ENCODE measurements at places on chromosomes 4 and X.

DNA sequence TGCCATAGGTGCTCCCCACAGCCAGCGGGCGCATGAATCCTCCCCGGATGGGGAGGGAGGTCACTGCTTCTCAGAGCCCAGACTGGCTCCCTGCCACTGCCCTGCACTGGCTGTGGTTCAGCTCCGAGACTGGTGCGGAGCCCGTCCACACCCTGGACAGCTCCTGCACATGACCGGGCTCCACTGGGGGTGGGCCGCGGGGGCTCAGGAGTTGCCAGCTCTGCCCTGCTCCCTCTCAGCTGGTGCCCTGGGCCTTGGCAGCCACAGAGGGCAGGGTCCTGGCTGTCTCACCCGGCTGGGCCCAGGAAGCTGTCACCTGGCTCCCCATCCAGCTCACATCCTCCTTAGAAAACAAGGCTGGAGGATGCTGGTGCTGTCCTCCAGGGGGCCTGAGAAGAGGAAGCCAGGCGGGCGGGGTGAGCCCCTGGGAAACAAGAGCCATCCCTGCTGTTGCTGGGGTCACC is 64.9 kb upstream of the ADRA2C start:
- DNase-seq, result no peak

GRCh38 chr4:98909646-98910401 is 19.1 kb downstream of the EIF4E start:
- no peak for DNase-seq

- DNase-seq, result no peak
Measured at GRCh38 chr4:91325495-91325894, 978.3 kb upstream of the GRID2 start.

DNA sequence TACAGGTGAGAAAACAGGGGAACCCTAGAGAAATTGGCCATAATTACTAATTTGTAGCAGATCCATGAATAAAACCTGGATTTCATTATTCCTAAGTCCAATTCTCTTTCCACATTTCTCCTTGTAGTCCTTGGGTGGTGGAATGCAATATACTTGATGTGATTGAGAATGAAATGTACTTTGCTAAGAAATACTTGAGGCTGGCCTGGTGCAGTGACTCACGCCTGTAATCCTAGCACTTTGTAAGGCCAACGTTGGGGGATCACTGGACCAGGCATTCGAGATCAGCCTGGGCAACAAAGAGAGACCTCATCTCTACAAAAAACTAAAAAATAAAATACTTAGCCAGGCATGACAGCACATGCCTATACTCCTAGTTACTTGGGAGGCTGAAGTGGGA is 15.9 kb downstream of the TMEM184C start:
- DNase-seq, result no peak

DNA sequence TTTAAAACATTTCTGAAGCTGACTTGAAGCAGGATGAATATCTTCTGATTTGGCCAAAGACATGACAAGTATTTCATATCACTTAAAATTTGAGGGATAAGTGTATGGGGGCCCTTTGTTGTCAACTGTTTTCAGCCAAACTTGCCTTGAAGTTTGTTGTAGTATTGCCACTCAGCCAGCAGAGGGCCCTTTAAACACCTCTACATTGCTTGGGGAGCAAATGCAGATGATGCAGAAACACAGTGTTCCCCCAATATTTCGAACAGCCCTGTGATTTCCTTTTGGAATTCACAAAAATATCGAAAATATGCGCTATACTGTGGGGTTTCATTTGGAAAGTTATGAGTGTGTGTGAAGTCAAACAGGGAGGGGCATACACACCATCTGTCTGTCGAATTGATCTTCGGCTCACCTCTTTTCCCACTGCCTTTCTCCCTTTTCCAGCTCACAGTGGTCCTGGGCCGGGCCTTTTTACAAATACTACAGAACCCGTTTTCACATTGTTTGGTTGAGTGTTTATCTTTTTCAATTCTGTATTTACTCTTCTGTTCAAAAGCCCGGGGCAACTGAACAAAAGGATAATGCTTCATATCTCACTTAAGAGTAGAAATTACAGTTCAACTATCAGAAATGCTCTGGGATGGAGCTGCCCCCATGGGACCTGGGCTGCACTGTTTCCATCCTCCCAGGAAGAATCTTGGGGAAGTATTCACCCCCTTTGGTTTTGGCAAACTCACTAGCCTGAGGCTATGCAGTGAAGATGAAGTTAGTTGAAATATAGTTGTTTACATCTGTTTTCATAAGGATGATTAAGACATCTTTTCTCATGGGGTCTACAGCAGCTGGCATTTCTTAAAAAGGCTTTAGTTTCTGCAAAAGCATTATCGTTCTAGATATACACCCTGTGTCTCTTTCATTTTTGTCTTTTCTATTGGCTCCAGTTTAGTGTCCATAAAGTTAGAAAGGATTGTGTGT is 137.6 kb downstream of the EGF start:
- no peak for DNase-seq

DNA sequence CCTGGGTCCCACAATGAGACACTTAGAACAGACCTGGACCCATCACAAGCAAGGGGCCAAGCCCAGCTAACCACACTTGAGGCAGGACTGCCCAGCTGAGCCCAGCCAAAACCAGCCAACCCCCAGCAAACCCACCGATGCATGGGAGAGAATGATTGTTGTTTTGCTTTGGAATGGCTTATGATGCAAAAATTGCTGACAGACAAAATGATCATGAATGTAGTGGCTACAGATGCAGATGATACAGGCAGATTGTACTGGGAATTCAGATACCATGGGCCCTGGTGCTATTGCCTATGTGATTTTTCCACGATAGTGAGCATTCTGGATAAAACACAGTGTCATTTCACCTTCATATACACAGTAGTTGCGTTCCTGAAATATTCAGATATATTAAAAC is 9.0 kb upstream of the ZCCHC4 start:
- no peak for DNase-seq

GRCh38 chrX:38095971-38096529 is 89.7 kb downstream of the SYTL5 start:
- no peak for DNase-seq

DNA sequence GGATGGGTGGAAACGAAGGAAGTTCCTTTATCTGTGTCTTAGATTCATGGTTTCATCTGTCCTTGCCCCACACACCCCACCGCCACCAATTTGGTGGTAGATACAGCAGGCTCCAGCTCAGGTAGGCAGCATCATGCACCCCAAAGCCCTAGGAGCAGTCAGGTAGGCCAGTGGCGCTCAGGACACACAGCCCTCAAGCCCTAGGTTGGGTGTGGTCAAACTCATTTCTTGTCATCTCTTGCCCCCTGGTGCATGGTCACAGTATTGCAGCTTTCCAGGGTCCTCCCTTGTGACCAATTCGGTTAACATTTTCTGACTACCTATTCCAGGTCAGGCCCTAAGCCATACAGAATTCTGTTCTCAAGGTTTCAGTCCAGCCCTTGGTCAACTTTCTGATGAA is 14.5 kb upstream of the PRRG3 start:
- peak; percentile 3 for DNase-seq

DNA sequence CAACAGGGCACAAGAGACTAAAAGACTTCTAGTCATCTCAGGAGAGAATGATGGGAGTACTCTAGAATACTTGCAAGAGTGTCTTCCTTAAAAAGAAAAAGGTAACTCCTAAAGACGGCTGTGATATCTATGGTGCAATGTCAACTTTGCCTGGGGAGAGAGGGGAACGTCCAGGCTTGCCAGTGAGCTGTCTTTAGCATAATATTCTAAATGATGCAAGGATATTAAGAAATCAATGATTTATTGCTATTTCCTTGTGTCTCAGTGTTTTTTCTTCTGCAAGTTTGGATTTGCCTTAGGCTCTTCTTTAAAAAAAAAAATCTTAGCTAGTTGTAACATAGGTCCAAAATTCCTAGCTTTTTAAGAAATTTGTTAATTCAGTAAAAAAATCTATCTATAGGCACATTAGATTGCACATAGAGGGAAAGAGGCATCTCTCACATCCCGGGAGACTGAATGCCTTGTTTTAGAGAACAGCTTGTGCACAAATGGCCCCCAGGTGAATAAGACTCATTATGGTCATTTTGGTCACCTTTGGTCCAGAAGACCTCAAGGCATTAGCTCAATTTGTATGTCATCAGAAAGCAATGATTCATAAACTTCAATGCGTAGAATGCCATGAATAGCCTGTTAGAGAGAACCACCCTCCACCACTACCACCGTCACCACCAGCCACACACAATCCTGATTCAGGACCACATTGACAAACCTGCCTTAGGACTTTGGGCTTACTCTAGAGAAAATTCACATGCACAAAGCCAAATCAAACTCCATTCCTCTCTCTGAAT is 104.1 kb downstream of the PALLD start:
- DNase-seq, result no peak

- DNase-seq, result no peak
Measured at GRCh38 chr4:99022566-99022965, 27.0 kb downstream of the METAP1 start.

DNA sequence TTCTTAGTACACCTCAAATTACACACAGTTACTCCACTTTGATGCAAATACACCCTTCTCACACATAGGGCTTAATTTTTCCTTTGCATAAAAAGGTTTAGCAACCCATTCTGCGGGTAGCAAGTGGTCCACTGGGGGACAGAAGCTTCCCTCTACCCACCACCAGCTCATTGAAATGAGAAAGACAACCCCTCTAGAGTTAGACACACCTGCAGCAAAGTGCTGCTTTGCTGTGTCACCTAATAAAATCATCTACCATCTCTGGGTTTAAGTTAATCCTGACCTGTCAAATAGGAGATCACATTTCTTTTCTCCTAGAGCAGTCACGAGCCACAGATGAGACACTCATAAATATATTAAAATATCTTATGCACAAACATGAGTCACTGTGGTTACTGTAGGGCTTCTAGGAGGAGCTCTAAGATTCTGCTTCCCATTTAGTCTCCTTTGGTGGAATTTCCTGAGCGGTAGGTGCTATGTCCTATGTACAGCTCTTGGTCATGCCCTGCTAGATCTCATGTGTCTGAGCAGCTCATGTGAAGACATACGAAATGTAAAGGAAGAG is 11.9 kb downstream of the BMX start:
- no peak for DNase-seq

GRCh38 chr4:16869594-16870245 is 28.7 kb downstream of the LDB2 start:
- no peak for DNase-seq

- no peak for DNase-seq
Measured at GRCh38 chr4:93710101-93710846, 118.3 kb upstream of the ATOH1 start.

- DNase-seq, result no peak
Measured at GRCh38 chrX:46791927-46792809, 33.2 kb upstream of the SLC9A7 start.

GRCh38 chrX:150870487-150871340 is 27.8 kb downstream of the CD99L2 start:
- no peak for DNase-seq

- DNase-seq, result no peak
Measured at GRCh38 chrX:133881007-133881406, 104.4 kb downstream of the GPC3 start.

DNA sequence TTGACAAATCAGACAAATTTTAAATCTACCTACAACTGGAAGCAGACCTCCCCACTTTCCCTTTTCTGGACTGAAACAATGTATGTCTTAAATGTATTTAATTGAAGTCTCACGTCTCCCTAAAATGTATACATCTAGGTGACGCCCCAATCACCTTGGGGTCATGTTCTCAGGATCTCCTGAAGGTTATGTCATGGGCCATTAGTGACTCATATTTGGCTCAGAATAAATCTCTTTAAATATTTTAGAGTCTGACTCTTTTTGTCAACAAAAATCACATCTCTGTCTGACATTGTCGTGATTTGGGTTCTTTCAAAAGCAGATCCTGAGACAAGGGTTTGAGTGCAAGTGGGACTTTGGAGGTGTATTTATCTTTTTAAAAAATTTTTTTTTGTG is 26.2 kb upstream of the BOD1L1 start:
- no peak for DNase-seq

DNA sequence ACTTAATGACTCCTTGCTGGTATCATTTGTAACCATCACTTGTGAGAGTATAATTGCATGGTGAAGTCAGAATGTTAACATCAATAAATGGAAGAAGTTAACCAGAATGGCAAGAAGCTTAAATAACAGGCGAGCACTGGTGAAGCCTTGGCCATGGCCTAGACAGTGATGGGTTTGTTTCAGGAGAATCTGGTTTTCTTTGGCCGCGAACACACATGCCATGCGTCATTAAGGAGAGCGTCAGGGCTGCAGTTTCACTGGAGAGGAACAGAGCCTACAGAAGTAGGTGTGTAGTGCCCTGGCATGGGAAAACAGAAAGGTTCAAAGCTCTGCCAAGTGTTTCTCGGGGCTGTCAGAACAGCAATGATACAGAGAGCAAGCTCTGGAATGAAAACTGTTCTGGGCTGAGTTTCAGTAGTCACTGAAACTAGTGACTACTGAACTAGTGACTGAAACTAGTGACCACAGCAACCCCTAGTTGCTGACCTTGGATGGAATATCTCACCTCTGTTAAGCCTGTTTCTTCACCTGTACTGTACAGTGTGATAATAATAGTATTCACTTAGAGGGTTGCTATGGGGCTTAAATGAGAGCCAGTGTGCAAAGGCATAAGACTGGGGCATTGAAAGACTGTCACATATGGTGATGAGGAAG is 93.8 kb downstream of the C4orf51 start:
- no peak for DNase-seq

- DNase-seq, result no peak
Measured at GRCh38 chr4:7867701-7868435, 71.8 kb downstream of the AFAP1 start.

GRCh38 chr4:127708985-127709384 is 21.2 kb upstream of the SLC25A31 start:
- DNase-seq, result no peak

- DNase-seq, result no peak
Measured at GRCh38 chr4:102400898-102401297, 55.6 kb upstream of the SLC39A8 start.

DNA sequence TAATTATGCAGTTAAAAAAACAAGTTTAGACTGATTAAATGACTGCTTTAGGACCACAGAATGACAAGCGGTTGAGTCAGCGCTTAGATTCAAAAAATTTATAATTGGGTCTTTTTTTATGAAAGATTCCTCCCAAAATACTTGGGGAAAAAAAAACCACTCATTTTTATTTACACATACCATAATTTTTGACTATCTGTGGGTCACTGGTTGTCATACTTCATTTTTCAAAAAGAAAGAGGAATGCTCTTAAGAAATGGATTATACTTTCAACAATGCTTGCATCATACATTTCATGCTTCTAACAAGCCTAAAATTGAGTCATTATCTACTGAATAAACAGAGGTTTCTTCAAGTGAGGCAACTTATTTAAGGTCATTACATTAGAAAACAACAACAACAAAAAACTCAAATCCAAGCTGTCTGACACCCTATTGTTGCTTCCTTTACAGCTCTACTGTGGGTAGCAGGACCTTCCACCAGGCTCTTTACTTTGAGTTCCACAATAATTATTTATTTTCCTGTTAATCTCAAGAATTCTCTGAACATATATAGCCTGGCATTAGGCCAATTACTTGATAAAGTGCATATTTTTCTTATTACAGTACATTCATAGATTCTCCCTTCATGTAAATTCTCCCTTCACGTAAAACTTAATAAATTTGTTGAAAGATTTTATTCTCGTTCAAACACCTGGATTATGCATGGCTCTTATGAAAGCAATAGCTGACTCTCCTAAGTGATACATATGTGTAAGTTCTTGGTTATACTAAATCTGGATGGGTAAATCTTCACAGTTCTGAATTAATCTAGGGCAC is 445.5 kb downstream of the PCDH10 start:
- no peak for DNase-seq

Data from NCI-H1694 treated with DMSO at 0.1 percent for 48 hours (cell line).